ENCODE measurements at places on chromosomes 2 and 18.

DNA sequence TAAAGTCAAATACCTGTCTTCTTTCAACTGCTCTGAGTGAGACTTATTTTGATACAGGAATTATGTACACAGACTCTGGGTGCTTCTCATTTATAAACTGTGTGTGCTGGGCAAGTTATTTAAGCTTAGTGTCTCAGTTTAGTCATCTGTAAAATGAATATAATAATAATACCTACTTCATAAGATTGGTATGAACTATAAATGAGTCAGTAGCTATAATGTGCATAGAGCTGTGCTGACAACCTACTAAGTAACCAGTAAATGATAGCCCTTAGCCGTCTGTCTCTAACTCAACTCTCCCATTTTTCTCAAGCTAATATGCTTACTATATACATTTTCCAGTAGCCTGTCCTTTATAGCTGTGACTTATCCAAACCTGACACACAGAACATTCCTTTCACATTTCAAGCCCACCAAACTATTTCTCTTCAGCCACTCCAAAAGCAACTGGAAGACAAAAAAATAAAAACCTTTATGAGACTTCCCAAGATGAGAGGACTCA, 319.8 kb downstream of the ETAA1 start:
- DNase-seq = no peak

DNA sequence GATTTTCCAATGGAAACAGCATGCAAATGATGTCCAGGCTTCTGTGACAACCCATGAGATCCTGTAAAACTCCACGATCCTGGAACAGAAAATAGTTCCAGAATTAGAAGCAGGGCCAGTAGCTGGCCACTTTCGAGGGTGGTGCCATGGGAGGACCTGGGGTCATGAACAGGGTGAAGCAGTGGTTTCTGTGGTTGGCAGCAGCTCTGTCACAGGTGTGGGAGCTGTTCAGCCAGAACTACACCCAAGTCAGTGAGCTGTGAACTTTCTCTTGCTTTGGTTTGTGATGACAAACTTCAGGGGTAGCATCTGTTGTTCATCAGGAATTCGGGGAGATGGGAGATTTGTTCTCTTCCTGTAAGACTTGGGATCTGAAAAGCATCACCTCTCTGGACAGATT, 314.4 kb upstream of the NT5C1B start:
- no peak for DNase-seq

GRCh38 chr18:59690996-59691395, 6.2 kb downstream of the CCBE1 start:
- no peak for DNase-seq

DNA sequence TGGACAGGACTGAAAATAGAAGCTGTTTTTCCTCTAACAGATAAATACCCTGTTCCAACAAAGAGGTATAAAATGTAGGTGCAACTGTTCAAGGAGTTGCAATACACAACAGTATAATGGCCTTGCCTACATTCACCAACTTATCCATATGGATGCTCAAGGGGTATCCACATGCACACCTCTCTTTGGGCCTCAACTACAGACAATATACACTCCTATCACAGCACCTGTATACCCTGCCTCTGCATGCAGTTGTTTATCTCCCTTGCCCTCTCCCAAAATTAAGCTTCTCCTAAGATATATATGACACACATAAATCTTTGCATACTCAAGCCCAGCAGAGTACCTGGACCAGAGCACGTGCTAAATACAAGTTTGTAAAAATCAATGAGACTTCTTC, 37.3 kb downstream of the DARS1 start:
- no peak for DNase-seq

DNA sequence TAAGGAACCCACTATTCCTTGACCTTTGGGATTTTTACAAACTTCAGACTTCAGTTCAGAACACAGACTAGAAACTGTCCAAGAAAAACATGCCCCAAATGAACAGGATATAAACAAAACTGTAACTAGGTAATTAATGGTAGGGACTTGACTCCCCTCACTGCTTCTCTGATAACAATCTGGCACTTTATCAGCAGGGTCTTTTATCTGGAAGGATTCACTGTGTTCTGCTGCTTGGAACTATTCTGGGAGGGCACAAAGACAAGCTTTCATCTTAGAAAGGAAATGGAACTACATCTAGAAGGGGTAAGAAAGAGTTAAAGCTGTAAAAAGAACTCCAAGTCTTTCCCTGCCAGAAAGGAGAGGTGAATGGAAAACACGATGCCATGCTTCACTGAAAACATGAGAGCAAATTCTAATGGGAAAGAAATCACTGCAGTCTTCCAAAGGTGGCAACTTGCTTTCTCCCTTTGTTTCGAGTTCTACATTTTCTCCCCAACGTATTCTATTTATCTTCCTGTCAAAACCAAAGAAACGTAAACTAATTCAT, 181.2 kb downstream of the THADA start:
- no peak for DNase-seq

DNA sequence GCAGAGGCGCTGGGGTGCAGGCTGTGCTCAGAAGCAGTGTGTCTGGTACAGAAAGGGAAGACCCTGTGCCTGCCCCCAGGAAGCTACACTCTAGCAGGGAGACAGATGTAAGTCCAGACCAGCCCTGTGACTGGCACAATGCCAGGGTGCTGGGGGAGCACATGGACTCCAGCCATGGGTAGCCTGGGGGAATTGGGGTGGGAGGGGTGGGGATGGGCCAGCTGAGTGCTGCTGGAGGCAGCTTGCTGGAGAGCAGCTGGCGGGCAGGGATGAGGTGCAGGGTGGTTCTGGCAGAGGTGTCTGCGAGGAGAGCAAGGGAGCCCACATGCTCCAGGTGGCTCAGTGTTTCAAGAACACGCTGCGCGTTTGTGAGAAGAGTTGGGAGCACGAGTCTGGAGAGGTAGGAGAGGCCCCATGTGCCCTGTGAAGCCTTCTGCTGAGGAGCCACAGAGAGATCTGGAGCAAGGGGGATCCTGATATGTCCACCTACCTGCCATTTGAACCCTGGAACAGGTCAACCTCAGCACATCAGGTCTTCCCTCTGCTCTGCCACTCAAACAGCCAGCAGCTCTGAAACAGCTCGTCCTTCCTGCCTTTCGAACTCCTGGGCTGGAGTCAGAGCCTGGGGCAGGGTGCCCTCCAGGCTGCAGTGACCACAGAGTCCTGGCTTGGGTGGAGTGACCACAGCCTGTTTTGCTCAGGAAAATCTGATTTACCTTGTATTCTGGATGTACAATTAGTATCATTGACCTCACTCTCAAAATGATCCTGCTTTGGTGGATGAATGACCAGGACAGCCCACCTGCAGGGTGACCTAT, 15.1 kb downstream of the ALLC start:
- no peak for DNase-seq

DNA sequence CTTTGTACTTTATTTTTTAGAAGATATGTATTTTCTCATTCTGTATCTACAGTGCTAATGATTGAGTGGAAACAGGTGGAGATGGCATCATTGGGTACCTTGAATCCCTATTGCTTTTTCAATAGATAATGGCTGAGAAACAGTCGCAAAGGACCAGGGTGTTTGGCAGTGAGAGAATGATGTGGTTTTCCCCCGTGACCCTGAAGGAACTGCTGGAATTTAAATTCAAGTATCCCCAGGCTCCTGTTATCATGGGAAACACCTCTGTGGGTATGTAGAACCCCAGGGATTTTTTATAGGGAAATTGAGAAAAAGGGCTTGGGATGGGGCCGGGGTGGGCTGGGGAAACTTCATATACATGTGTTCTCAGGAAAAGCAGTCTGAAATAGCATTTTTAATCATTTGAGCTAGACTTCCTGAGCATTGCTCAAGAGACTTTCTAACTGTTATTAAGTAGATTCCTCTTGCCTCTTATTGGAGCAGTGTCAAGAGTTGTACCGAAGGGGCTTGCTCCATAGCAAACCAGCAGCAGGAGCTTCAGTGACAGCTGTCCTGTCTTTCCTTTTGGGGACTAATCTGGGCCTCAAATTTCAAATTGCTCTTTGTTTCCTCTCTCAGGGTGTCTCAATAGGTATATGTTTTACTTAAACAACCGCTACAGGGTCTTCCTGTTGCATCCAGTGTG, 18.9 kb downstream of the AOX1 start:
- DNase-seq = no peak

DNA sequence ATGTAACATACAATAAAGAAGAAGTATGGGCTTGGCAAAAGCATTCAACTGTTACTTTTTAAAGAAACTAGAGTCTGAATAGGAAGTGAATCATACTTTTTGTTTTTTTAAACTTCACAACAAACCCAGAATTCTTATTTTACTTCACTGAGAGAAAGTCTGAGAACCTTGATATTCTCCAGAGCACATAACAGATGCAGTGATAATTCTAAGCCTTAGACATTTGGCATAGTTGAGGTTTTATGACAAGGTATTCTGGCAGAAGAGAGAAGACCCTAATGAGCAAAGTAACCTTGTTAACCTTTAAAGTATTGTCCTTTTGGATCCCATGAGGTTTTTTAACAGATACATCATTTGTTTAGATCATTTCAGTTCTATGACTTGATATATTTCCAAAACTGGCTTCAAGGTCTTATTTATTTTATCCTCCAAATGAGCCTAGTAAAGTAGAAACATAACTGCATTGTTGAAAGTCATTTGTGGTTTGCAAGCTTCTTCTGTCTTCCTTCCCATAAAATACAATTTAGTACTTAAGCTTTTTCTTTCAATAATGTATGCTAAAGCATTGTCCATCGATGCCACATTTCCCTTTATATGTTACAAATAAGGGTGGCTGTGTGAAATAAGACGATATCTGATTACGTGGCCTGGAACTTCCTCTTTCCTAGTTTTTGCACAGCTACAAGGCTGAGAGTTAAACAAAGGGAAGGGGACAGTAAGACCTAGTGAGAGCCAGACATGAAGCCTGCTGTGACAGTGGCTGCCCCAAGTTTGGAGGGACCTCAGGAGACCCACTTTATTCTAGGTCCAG, 86.1 kb upstream of the ITPRID2 start:
- no peak for DNase-seq

DNA sequence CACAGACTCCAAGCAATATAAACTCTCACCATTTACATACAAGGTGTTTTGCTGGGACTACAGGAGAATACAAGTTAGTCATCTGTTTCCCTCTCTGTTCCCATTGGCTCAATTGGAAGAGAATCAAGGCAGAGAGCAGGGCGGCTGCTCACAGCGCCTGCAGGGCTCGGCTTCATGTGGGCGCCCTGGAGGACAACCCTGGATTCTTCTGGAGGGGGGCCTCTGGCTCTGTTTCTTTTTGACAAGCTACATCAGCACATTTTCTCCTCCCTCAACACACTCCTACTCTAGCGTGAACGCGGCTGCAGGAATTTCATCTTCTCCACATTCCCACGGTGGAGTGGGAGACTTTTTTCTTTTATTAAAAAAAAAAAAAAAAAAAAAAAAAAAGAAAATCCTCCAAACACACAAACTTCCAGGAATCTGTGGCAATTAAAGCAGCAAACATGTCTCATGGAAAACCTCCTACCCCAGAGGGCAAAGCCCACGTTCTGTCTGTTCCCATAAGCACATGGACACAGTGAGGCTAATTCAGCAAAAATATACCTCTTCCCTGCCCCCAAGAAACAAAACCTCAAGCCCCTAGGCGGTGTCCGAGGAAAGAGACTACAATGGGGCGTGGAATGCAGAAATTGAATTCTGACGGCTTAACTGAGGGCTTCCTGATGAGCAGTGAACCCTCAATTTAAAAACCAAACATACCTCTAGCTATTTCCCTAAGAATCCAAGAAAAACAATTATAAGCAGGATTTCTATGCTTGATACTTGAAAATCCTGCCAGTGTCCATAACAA, 50.6 kb downstream of the PARD6G start:
- peak; percentile 58 for DNase-seq

DNA sequence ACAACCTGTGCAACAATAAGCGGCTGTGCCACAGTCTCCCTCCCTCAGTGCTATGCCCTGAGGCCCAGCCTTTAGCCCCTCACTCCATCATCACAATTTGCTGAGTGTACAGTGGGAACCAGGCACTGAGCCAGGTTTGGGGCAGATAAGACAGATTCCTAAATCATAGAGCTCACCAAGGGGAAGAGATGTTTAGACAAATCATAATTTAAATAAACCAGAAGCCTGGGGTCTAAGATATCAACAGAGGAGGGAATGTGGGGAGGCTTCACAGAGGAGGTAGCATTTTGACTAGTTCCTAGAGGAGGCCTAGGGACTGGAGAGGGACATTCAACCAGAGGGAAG, 139.3 kb upstream of the EPAS1 start:
- DNase-seq = no peak

Measured in hepatocyte (in vitro differentiated cells).